ENCODE measurements at places on chromosomes 4 and X. TPM values are rescaled to one million over a fixed set of nuclear protein-coding genes. Genes with fewer than 3 reads are reported as not detected.

The TEX13B gene
- not detected for total RNA-seq

The ZFYVE28 gene
- 2.0 TPM for total RNA-seq

The ARMCX6 gene
- total RNA-seq, result 43.1 TPM

GRCh38 chr4:22129454-22130029, 181.0 kb upstream of the KCNIP4 start:
- DNase-seq, result peak; percentile 70

DNA sequence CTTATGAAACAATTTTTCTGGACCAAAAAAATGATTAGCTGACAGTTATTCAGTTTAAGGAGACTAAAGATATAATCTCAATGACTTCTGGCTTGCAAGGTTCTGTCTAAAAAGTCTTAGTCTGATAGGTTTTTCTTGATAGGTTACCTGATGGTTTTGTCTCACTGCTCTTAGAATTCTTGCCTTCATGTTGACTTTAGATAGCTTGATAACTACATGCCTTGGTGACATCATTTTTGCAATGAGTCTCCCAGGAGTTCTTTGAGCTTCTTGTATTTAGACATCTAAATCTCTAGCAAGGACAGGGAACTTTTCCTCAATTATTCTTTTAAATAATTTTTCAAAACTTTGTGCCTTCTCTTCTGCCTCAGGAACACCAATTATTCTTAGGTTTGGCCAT, 1965.3 kb downstream of the ARAP2 start:
- DNase-seq, result no peak

GRCh38 chr4:185263419-185263818, 54.0 kb downstream of the SNX25 start:
- DNase-seq, result no peak
